Caco-2 (cell line): ENCODE measurements at places on chromosomes 6 and 20.

- no peak overlapping the region for H3K27ac ChIP-seq
- no peaks in the 10 kb centered on the region for H3K27me3 ChIP-seq
- DNase-seq, result no peak
Observed at GRCh38 chr6:17161076-17161475, 59.2 kb downstream of the STMND1 start.

- no peak overlapping the region for H3K27ac ChIP-seq
- no peaks in the 10 kb centered on the region for H3K27me3 ChIP-seq
- DNase-seq, result no peak
- H3K36me3 ChIP-seq, result no peaks in the 10 kb centered on the region
Observed at GRCh38 chr6:31125586-31126363, 5.5 kb upstream of the CDSN start.

DNA sequence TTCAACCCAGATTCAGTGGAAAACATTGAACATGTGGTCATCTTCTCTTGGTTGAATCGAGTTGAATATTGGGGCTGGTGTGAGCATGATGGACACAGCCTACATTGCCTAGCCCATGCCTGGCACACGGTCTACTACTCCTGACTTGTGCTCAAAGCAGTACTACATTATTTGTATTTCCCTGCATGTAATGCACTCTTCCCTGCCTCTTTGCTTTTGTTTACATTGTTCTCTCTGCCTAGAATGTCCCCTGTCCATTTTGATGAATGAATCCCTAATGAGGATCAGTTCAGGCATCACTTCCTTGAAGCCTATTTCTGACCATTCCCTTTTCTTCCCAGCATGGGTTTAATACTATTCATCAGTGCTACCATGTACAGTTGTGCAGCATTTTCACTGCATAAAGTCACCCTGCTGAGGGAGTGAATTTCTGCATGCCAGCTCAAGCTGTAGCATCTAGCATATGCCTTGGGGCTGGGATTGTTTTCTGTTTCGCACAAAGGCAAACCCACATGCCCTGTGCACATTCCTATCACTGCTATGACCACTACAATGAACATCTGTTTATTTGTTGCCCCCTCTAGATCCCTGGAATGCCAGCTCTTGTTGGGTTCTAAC, 75.3 kb upstream of the CCN6 start:
- H3K27ac ChIP-seq, result no peak overlapping the region
- H3K27me3 ChIP-seq, result no peaks in the 10 kb centered on the region
- peaks cover 8% of the 10 kb centered on the region; the same call in 1 of the 2 replicates for H3K4me1 ChIP-seq
- DNase-seq, result no peak
- H3K36me3 ChIP-seq, result no peaks in the 10 kb centered on the region
- no peak overlapping the region for H3K4me3 ChIP-seq

DNA sequence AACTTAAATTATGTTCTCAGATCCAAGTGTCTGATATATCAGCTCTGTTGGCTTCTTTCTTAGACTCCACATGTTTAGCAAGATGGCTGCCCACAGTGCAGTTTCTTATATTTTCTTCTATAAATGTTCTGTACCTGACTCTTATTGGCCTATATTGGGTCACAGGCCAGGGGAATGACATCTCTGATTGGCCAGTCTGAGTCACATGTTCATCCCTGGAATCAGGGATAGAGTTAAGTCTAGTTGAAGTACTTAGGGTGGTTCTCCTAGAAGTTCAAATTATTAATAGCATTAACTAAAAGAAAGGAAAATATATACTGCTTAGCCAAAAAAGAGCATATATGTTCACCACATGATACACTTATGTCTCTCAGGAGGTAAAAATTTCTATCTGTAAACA, 105.3 kb upstream of the SLC22A16 start:
- no peaks in the 10 kb centered on the region for H3K4me1 ChIP-seq
- no peak for DNase-seq
- H3K27me3 ChIP-seq, result no peaks in the 10 kb centered on the region
- H3K36me3 ChIP-seq, result no peaks in the 10 kb centered on the region
